ENCODE measurements at places on chromosomes 2 and 18.

- DNase-seq: no peak
Measured at GRCh38 chr2:219622472-219622871, 5.0 kb upstream of the SLC4A3 start.

DNA sequence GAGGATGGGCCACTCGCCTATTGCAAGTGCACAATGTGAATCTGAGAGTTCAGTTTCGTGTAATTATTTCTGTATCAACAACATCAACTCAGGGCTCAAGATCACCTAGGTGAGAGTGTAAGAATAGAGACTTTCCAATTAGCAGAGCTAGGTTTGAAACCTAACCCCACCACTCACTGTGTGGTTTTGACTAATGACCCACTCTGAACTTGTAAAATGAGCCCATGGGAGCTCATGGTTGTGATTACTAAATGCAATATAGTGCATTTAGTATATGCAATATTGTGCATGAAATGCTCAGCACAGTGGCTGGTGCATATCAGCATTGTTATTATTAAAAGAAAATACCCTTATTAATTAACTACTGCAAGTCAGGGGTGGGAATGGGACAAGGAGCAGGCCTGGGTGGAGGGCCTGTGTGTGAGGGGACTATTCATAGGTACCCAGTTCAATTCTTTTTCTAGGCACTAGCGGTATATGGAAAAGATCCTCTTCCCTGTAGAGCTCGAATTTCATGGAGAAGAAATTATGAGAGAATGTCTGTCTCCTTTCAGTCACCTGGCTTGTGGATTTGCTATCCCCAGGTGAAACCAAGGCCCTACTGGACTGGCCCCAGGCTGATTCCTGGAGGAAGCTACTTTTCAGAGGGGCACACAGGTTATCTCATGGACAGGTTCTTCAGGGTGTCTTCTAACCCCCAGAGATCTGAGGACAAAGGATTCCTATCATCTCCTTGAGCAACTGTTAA is 169.5 kb downstream of the GFPT1 start:
- DNase-seq: no peak

GRCh38 chr2:189217541-189217940 is 38.0 kb upstream of the COL5A2 start:
- DNase-seq: peak; percentile 21

DNA sequence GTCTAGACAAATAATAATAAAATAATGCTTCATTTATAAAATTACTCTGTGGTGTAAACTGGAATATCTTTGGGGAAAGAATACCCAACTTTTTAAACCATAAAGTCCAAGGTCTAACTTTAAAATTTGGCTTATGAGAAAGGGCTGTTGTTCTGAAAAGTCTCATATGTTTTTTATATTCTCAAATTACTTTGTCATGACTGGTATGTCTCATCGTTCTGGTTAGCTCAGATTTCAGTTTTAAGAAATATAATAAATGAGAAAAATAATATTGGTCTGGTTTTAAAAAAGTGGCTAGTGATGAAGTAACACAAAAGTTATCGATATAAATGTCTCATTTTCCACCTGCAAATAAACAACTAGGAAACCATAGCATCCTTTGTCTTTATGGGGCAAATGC is 1658.1 kb downstream of the LRP1B start:
- DNase-seq: no peak

- DNase-seq: peak; percentile 58
Measured at GRCh38 chr2:17148407-17149145, 369.7 kb downstream of the RAD51AP2 start.

- no peak for DNase-seq
Measured at GRCh38 chr2:19890104-19890503, 11.7 kb downstream of the TTC32 start.

GRCh38 chr2:176931588-176932563 is 280.7 kb upstream of the HNRNPA3 start:
- DNase-seq: peak; percentile 10

- DNase-seq: peak; percentile 66
Measured at GRCh38 chr18:47100212-47100831, 50.0 kb downstream of the HDHD2 start.

GRCh38 chr2:207711750-207712530 is 500 bp downstream of the CCNYL1 start:
- peak; percentile 39 for DNase-seq

- DNase-seq: no peak
Measured at GRCh38 chr18:45245091-45245511, 370.2 kb upstream of the SLC14A2 start.

GRCh38 chr2:31331156-31331555 is 83.4 kb downstream of the XDH start:
- no peak for DNase-seq

GRCh38 chr2:42858140-42859005 is 66.0 kb upstream of the HAAO start:
- DNase-seq: no peak

DNA sequence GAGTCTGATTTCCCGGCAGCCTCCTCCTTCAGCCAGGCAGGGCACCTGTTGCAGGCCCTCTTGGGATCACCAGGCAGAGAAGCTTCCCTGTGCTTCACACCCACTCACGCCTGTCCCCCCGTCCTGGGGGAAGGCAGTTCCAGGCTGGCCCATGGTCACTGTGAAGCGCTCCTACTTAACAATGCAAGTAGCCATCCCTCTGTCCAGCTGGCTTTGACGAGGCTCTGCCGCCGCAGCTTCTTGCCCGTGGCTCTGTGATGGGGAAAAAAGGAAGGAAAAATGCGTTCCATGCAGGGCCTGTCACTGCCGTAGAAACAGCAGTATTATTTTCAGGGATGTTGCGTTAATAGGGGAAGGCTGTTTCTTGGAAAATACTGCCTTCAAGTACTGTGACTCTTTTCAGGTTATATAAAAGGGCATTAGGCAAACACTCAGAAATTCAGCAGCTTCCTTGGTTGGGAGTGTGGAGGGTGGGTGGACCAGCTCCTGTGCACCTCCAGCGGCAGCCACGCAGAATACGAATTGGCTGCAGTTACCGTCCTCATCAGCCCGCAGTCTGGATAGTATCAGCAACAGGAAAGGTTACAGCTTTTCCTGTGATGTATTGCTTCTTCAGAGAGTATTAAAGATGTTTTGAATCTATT is 232.3 kb downstream of the KLHL29 start:
- no peak for DNase-seq

- no peak for DNase-seq
Measured at GRCh38 chr2:10879624-10880585, 31.8 kb upstream of the KCNF1 start.

- no peak for DNase-seq
Measured at GRCh38 chr18:63185984-63186383, 133.6 kb downstream of the BCL2 start.

GRCh38 chr2:148670773-148671172 is 26.2 kb downstream of the EPC2 start:
- DNase-seq: no peak

DNA sequence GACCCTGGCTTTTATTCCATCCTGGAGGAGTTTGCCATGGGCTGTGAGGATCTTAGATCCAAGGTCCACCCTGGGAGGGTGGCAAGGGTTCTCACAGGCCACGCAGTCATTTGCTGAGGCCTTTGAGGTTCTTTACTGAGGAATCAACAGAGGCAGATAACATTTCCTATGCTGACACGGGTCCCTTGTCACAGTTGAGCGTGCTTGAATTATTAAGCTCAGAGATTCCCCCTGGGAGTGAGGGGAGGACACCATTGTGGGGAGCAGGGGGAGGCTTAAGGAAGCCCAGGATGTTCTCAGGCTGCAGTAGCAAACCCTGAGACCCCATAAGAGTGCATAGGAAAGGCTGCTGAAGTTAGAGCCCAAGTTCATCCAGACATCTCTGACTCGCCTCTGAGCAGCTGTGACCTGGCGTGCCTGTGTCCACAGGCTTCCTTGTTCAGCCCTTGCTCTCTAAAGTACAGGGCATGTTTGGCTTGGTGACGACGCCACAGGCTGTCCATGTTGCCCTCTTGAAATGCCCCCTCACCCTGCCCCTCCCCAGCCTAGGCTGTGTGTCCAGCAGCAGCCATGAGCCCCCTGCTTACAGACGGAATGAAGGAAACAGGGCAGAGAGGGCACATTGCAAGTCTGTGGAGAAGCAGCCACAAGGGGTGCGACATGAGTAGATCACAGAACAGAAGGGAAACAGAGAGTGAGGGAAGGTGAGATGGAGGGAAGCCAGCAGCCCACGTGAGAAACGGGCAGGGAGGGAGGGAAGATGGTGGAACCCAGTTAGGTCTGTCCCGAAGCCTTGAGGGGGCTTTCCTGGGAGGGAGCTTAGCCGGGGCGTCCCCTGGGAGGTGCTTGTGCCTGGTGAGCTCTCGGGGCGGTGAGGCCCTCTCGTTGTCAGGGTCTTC is 34.0 kb downstream of the NAPG start:
- DNase-seq: no peak

GRCh38 chr2:68969736-68970490 is 4.5 kb upstream of the GKN1 start:
- no peak for DNase-seq
